Small intestine (tissue), 16 donors: ENCODE measurements at places on chromosomes 2 and 18.

DNA sequence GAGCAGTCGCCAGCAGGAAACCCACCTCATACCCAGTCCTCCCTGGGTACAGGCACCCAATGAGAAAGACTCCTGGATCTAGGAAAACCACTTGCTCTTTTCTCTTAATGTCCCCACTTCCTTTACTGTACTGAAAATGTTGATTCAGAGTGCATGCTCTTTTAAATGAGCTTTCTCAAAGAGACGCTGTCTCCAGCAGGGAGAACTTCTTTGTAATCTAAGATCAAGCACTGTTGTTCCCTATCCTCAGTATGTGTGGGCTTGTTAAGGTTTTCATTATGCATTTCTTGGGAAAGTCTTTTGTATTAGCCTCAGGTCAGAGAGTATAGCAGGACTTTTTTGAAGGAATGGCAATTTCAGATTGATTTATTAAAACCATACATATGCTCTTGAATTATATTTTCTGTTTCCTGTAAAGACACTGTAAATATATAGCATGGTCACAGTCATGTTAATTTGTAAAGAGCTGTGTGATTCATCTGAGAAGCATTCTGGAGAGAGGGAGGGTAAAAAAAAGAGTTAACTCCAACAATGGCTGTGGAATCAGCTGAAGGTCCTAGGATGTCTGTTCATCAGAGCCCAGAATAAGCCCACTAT, 178.1 kb downstream of the MGAT5 start:
- H3K27me3 ChIP-seq = no peaks in the 10 kb centered on the region
- no peak overlapping the region for H3K27ac ChIP-seq
- H3K4me1 ChIP-seq = peaks cover 13% of the 10 kb centered on the region
- no peak overlapping the region for H3K4me3 ChIP-seq
- H3K36me3 ChIP-seq = peaks cover 40% of the 10 kb centered on the region

DNA sequence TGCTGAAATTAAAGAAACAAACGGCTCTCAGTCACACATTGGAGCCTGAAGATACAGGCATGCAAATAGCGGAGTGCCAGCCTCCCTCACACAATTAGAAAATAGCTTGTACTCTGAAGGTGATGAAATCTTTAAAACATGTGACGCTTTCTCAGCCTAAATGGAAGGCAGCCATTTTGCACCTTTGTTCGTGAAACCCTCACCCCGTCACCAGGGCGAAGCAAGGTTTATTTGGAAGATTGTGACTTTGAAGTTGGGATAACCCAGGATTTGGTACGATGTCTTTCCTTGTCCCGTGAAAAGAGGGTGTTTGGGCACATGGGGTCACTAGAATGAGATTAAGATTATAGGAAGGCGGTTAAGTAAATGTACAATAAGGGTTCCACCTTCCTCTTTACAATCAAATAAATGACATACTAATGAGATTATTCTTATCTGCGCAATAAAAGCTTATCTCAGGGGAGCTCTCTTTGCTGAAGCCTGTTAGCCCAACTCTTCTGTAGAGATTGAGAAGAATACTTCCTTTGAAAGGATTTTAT, 4.2 kb downstream of the SH3BP4 start:
- no peaks in the 10 kb centered on the region for H3K27me3 ChIP-seq
- H3K4me3 ChIP-seq = no peak overlapping the region
- H3K4me1 ChIP-seq = peaks cover 28% of the 10 kb centered on the region
- H3K36me3 ChIP-seq = peaks cover 13% of the 10 kb centered on the region

DNA sequence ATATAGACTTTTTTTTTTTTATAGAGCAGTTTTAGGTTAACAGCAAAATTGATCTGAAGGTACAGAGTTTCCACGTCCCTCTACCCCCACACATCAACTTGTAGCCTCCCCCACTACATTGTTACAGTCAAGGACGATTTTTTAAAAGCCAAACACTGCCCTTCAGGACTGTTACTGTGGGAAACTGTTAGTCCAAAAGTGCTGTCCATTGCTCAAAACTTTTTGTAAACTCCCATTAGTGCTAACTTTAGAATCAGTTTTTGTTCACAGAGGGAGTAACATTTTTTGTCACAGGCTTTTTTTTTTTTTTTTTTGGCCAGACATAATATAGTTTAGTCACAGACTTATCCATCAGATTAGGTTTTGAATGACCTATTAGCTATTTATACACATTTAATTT, 24.1 kb downstream of the ELP2 start:
- peaks cover 25% of the 10 kb centered on the region for H3K36me3 ChIP-seq
- no peak for DNase-seq
- H3K27me3 ChIP-seq = no peaks in the 10 kb centered on the region
- H3K27ac ChIP-seq = no peak overlapping the region

GRCh38 chr18:23810396-23810795, 121.1 kb downstream of the LAMA3 start:
- no peak overlapping the region for H3K27ac ChIP-seq
- H3K4me1 ChIP-seq = no peaks in the 10 kb centered on the region
- H3K4me3 ChIP-seq = no peak overlapping the region
- no peaks in the 10 kb centered on the region for H3K36me3 ChIP-seq
- DNase-seq = no peak

DNA sequence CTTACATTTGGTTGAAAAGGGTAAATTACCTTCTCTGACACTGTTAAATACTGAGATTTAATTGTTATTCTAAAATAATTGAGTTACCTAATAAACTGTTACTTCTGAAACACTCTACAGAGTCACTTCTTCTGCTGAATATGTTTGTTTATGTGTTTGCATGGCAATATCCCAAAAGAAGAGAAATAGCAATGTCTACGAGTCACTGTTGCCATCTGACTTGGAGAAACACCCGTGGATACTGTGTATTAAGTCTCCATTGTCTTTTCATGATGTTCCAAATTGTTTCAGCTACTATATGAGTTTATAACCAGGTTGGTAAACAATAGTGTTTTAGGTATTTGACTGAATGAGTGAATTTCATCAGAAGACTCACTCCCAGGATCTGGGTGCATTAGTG, 754.2 kb upstream of the ID2 start:
- DNase-seq = no peak
- H3K27me3 ChIP-seq = no peaks in the 10 kb centered on the region
- H3K4me3 ChIP-seq = no peak overlapping the region
- no peaks in the 10 kb centered on the region for H3K4me1 ChIP-seq
- no peaks in the 10 kb centered on the region for H3K36me3 ChIP-seq

DNA sequence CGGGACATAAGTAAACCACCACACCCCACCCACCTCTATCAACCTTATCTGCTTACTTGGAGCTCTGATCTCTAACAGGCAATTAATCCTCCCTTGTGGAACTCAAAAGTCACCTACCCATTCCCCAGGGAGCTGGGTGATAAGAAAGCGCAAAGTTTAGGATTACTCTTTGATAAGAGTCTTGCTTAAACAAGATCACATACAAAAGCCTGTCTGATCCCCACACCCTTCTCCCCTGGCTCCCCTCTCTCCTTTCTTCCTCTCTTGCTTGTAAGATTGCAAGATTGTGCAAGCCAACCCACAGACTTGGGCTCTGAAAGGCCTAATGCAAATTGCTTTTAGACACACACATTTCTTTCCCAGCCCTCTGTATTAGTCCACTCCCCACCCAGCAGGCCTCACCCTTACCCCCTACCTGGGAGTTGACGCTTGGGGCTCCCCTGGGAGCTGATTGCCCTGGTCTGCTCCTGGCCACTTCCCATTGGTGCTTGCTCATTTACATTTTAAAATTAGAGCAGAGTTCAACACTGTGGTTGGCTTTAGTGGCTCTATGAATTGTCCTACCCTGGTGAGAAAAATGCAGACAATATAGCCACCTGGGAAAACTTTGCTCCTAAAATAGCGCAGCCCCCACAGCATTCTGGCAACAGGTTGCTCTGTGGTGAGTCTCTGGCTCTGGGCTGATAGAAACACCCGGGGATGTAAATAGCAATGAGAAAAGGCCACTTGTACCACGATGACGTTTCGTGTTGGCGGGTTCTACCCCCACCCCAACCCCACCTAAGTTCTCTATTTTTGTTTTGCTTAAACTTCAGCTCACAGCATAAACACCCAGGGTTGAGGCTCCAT, 92.8 kb upstream of the MSH2 start:
- peak; percentile 93 for DNase-seq
- peak overlapping the region; percentile 90 for H3K27ac ChIP-seq
- peaks cover 73% of the 10 kb centered on the region for H3K4me1 ChIP-seq
- H3K36me3 ChIP-seq = no peaks in the 10 kb centered on the region
- no peaks in the 10 kb centered on the region for H3K27me3 ChIP-seq
- H3K4me3 ChIP-seq = no peak overlapping the region

DNA sequence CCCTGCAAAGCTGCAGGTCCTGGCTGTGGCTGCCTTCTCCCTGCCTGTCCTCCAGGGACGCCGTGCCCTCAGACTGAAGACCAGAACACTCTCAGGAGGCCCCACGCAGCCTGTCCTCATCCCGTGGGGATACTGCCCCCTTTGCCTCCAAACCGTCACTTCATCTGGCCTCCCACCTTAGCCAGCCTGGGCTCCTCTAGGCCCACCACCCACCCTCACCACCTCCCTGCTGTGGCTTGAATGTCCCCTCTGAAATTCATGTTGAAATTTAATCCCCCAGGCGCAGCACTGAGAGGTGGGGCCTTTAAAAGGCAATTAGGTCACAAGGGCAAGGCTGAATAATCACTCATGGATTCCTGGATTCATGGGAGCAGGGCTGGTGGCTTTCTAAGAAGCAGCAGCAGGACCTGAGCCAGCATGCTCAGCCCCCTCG, 198.2 kb downstream of the SEPTIN10 start:
- H3K27me3 ChIP-seq = no peaks in the 10 kb centered on the region
- H3K4me3 ChIP-seq = no peak overlapping the region
- H3K27ac ChIP-seq = no peak overlapping the region
- no peaks in the 10 kb centered on the region for H3K4me1 ChIP-seq

- H3K4me3 ChIP-seq = no peak overlapping the region
- no peaks in the 10 kb centered on the region for H3K36me3 ChIP-seq
- DNase-seq = no peak
- H3K27ac ChIP-seq = no peak overlapping the region
- no peaks in the 10 kb centered on the region for H3K27me3 ChIP-seq
Observed at GRCh38 chr2:177169810-177170514, 42.6 kb upstream of the HNRNPA3 start.

GRCh38 chr2:133264989-133265401, 303.3 kb downstream of the NCKAP5 start:
- peaks cover 2% of the 10 kb centered on the region for H3K27me3 ChIP-seq
- no peak overlapping the region for H3K4me3 ChIP-seq
- H3K27ac ChIP-seq = no peak overlapping the region

DNA sequence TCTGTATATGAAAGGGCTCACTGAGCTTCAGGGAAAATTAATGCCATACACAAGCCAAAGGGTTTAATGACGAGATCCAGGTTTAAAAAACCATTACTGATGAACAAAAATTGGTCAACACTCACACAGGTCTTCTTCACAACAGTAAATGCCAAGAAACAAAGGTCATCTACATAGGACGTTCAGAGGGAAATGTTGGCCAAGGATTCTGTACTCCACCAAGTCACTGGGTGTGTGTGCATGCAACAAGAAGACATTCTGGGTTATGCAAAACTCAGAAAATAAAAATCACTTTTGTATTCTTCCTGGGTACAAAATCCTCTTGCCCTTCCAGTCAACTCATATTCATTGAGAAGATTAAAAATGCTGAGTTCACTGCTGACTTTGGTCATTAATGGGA, 78.3 kb downstream of the ACTR2 start:
- no peak for DNase-seq
- peaks cover 17% of the 10 kb centered on the region for H3K36me3 ChIP-seq
- no peak overlapping the region for H3K4me3 ChIP-seq

DNA sequence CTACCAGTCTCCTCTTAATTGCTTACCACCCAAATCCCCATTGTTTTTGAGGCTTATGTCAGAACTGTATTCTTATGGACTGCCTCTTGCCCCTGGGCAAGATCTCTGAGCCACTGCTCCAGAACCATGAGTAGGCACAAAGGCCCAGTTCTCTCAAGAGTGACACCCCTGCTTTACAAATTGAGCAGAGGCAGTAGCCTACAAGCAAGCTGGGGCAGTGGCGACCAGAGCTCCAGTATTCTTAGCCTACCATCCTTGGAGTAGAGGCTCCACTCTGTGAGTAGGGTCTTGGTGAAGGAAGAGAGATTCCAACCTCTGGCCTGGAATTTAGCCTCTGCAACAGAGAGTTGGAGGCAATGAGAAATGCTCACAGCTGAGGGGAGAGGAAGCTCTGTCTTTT, 36.5 kb downstream of the WDR75 start:
- no peak overlapping the region for H3K4me3 ChIP-seq
- H3K27ac ChIP-seq = no peak overlapping the region
- H3K36me3 ChIP-seq = peaks cover 2% of the 10 kb centered on the region
- H3K27me3 ChIP-seq = no peaks in the 10 kb centered on the region
- DNase-seq = no peak
- H3K4me1 ChIP-seq = no peaks in the 10 kb centered on the region

DNA sequence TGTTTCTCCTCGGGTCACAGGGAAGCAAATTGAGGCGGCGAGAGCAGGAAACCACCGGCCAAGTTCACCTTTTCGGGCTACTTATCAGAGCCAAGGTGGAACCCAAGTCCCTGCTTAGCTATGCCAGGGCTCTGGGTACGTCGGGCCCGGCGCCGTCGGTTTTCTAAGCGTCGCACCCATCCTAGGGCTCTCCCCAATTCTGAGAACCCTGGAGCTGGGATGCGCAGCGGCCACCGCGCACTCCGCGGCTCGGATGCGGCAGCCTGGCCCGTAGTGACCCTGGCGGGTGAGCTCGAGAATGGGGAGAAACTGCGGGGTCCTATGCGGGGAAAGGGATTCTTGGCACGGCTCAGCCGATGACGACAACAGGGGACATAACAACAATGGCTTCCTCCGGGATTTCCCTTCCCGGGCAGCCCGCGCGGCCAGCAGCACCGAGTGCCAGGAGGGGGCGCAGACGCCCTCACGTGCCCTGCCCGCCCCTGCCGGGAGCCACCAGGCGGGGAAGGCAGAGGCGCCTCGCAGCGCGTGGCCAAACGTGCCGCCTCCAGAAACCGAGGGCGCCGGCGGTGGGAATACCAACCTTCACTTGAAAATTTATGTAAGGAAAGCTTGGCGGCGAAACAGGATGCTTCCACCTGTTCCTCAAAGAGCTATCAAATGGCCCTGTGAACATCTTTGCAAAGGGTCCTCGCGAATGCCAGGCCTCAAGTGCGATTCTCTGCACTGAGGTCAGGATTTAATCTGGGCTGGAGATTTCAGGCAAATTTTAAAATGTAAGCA, 2.1 kb upstream of the SLC30A3 start:
- H3K27ac ChIP-seq = no peak overlapping the region
- peaks cover 12% of the 10 kb centered on the region for H3K4me1 ChIP-seq
- peak; percentile 78 for DNase-seq
- H3K4me3 ChIP-seq = peak overlapping the region; percentile 9
- no peaks in the 10 kb centered on the region for H3K36me3 ChIP-seq
- peaks cover 30% of the 10 kb centered on the region for H3K27me3 ChIP-seq

GRCh38 chr2:241217320-241218031, 29.0 kb downstream of the ANO7 start:
- no peaks in the 10 kb centered on the region for H3K36me3 ChIP-seq
- no peaks in the 10 kb centered on the region for H3K27me3 ChIP-seq
- H3K4me1 ChIP-seq = no peaks in the 10 kb centered on the region
- H3K4me3 ChIP-seq = no peak overlapping the region

- no peak for DNase-seq
- H3K4me3 ChIP-seq = no peak overlapping the region
- no peaks in the 10 kb centered on the region for H3K4me1 ChIP-seq
- H3K36me3 ChIP-seq = peaks cover 30% of the 10 kb centered on the region
- H3K27me3 ChIP-seq = no peaks in the 10 kb centered on the region
Observed at GRCh38 chr18:23926571-23926970, 88.0 kb upstream of the TTC39C start.

- no peaks in the 10 kb centered on the region for H3K27me3 ChIP-seq
- H3K4me3 ChIP-seq = no peak overlapping the region
- no peak for DNase-seq
- H3K4me1 ChIP-seq = no peaks in the 10 kb centered on the region
Observed at GRCh38 chr2:46803911-46804670, 111.5 kb downstream of the MCFD2 start.
